ENCODE measurements at places on chromosomes 7 and 10.

GRCh38 chr7:106346678-106347217, 62.0 kb upstream of the NAMPT start:
- peak; percentile 9 for DNase-seq

GRCh38 chr10:22454634-22455033, 109.3 kb downstream of the SPAG6 start:
- no peak for DNase-seq

DNA sequence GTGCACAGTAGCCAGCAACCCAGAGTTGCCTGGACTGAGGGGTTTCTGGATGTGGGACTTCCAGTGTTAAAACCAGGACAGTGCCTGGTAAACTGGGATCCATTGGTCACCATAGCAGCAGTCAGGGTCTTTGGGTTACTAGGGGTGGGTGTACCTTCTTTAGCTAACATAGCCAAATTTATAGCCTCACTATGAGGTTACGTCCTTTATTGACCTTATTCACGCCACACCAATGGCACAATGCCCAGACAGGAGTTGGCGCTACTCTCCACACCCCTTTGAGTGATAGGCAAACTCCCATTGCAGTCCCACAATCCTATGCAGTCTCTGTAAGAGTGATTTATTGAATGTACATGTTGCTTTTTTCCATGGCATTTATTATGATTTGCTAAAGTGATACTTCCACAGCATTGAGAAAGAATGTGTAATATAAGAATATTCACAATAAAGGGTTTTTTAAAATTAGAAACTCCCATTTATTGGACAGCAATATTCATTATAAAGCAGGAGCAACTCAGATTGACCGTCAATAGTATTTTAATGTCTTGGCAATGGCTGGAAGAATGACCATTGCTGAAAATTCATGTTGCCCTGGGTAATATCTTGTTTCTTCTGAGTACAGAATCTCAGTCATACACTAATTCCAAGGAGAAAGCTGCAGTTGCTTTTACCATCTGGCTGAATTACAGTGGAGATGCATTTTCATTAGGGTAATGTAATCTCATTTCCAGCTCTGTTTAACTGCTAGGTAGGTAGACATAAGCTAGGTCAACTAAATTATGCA, 26.1 kb downstream of the IFIT5 start:
- no peak for DNase-seq

DNA sequence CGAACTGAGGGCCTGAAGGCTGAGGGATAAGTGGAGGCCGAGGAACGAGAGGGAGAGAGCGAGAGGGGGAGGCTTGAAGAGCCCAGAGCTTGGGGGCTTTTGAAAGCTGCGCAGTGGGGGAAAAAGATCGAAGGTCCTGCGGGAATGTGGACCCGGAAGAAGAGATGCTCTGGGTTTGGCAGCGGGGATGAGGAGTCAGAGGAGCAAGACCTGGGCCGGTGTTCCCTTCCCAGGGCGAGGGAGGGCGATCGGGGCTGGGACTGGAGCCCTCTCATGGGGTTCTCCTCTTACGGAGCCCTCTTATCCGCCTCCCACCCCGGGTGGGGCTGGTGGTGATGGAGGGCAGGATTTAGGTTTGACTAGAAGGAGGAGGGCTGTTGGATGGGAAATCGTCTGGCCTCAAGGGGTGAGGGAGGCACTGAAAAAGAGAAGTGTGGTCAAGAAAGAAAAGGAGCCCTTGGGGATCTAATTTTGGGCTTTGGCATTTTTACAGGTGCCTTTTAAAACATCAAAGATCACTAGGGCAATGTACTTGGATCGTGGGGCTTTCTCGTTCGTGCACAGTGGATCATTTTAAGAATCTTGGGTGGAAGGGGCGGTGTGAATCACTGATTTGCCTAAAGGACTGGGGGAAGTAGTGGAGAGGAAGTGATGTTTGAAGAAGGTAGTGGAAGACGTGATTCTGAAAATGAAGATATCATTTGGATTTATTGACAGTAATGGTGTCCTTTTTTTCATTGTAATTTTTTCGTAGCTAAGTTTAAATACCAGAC, 637 bp downstream of the SAMD8 start:
- peak; percentile 35 for DNase-seq

GRCh38 chr10:86971232-86971991, 3.1 kb downstream of the ADIRF start:
- DNase-seq, result peak; percentile 81

DNA sequence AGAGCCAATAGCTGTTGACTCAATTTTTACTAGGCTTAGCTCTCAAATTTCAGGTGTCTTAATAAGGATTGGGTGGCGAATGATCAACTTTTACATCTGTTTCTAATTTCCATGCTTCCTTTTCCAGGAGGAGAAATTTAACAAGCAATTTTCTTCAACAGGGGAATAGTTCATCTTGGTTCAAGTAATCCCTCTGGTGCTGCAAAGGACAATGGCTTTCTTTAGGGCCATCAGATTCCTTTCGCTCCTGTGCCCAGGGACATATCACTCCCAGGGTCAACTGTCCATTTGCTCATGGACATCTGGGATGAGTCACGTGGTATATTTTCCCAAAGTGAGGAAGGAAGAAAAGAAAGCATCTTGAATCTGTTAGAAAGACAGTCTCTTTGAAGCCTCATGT, 313.3 kb downstream of the FRMD4A start:
- DNase-seq, result no peak

DNA sequence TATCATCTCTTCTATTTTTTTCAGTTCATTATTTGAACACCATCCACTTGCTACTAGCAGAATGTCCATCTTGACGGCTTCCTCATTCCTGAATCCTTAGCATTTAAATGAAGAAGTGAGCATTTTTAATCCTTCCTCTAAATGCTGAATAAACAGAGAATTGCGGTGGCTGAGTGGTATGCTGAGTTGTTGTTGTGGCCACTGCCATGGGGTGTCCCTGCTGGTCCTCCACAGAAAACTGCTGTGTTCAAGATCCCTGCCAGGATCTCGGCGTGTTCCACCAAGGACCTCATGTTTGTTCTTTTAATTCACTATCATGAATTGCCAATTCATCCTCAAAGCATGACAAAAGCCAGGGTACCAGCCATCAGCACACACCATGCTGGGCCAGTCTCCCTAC, 48.9 kb upstream of the HABP2 start:
- DNase-seq, result no peak

GRCh38 chr10:32393911-32394310, 47.0 kb upstream of the EPC1 start:
- DNase-seq, result no peak

GRCh38 chr7:47601119-47601880, 19.4 kb upstream of the TNS3 start:
- no peak for DNase-seq
